AG08396 (cell line): ENCODE measurements at places on chromosomes 3 and 15.

- DNase-seq = no peak
Measured at GRCh38 chr3:168839653-168840052, 743.9 kb upstream of the GOLIM4 start.

- no peak for DNase-seq
Measured at GRCh38 chr15:87562203-87562602, 694.3 kb downstream of the NTRK3 start.

DNA sequence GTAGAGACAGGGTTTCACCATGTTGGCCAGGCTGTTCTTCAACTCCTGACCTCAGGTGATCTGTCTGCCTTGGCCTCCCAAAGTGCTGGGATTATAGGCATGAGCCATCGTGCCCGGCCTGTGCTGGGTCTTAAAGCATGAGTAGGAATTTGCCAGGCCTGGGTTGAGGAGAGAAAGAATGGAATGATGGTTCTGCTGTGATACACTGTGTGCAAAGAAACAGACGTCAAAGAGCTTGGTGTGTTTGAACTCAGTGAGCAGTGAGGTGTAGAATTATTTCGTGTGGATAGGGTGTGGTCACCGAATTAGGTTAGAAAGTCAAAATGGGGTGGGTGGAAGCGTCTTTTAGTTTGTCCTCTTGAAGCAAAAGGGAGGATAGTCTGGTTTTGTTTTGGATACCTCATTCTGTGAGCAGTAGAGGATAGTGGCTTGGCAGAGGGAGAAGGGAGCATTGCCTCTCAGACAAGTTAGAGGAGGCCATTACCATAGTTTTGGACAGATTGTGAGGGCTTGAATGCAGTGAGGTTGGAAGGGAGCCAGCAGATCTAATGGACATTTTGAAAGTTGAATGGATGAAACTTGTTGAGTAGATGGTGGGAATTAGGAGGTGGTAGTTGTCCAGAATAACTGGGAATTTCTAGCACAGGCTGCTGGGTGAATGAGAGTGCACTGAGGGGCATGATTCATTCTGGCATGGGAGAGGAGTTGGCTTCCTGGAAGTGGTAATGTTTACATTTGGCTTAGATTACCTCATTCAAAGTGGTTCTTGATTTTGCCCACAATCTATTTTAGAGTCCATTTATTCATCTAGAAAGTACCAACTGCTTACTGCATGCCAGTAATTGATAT, 27.2 kb downstream of the AKAP13 start:
- peak; percentile 75 for DNase-seq

DNA sequence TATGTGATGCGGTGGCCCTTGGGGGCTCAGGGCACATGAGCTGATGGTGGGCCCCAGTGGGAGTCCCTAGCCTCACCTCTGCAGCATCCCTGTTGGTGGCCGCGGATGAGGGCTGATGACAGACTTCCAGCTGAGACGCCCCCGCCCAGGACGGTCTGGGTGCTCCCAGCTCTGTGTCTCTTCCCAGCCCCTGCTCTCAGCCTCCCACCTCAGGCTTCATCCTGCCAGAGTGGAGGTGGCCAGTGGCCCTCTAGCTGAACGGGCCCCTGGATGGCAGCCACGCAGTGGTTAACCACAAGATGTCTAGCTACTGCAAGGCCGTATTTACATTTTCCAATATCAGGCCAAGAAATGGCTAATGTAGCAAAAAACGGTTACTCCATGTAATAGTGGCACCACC, 205.3 kb upstream of the LINGO1 start:
- DNase-seq = no peak

DNA sequence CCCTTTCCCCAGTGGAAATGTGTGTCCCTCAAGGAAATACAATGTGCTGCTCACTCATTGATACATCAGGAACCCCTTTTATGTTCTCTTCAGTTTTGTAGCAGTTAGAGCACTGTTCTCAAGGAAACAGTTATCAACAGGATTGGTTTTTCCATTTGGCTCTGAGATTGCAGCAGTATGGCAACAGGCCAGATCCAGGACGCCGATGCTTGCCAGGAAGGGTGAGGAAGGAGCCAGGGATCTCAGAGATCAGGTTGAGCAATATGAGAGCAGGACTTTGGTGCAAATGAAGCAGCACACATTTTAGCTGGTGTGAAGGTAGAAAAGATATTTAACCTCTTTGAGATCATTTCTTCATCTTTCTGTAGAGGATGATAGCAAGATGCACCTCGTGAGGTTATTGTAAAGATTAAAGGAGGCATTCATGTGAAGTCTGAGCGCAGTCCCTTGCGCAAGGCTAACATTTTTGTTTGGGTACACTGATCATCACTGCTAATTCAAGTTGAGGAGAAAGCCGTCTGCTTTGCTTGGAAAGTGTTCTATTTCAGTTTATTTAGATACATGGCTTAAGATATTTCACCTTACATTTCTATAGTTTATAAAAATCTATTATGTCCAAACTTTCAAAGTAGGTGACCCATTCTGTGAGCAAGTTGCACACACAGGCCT, 68.5 kb downstream of the KCNH8 start:
- DNase-seq = no peak

DNA sequence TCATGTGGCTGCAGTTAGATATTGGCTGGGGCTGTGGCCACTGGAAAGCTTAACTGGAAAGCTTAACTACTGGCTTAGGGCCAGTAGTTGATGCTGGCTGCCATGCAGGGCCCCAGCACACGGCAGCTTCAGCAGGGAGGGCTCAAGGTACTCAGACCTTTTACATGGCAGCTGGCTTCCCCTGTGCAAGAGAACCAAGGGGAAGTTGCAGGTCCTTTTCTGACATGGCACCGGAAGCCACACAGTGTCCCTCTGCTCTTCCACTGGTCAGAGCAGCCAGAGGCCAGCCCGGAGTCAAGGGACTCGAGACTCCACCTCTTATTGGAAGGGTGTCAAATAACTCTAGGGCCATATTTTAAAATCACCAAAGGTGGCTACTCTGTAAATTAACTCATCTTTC, 24.5 kb downstream of the CCR9 start:
- no peak for DNase-seq

DNA sequence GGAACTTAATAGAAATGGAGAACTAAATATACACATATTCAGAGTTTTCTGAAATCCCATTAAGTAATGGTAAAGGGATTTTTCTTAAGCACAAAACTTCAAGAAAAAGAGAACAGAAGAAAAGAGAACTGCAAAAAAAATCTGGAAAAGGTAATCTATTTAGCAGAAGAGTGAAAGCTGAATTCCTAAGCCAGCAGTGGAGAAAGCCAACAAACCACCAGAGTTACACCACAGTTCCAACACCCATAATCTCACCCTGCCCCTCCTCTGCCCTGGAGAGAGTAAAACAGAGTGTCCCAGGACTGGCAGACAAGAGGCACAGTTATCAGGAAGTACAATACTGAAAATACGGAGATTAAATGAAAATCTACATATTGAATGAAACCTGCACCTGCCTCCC, 29.4 kb downstream of the TP53BP1 start:
- peak; percentile 24 for DNase-seq

DNA sequence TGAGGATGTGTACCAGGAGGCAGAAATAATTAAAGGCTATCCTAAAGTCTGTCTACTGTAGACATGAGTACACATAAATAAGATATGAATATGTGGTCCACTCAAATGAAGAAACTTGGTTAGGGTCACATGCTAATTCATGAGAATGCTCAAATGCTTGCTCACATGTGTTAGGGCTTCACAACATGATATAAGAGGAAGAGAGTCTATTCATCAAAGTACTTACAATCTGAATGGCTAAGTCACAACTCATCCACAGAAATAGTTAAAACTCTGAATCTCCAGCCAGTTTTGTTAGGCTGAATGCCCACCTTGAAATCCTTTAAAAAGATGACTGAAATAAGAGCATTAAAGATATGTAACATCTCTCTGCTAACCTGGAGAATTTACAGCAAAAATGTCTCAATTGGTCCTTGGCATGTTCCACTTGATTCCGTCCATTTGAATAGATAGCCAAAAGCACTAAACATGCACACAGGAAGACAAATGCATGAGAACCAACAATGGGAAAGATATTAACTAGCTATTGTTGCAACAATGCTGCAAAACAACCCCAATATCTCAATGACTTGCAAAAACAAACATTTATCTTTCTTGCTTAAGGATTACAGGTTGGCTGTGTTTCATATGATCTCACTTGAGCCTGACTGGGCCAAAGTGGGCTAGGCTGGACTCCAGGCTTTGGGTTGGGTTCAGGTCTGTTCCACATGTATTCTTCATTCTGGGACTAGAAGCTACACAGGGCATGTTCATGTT, 10.6 kb upstream of the TBC1D5 start:
- no peak for DNase-seq

DNA sequence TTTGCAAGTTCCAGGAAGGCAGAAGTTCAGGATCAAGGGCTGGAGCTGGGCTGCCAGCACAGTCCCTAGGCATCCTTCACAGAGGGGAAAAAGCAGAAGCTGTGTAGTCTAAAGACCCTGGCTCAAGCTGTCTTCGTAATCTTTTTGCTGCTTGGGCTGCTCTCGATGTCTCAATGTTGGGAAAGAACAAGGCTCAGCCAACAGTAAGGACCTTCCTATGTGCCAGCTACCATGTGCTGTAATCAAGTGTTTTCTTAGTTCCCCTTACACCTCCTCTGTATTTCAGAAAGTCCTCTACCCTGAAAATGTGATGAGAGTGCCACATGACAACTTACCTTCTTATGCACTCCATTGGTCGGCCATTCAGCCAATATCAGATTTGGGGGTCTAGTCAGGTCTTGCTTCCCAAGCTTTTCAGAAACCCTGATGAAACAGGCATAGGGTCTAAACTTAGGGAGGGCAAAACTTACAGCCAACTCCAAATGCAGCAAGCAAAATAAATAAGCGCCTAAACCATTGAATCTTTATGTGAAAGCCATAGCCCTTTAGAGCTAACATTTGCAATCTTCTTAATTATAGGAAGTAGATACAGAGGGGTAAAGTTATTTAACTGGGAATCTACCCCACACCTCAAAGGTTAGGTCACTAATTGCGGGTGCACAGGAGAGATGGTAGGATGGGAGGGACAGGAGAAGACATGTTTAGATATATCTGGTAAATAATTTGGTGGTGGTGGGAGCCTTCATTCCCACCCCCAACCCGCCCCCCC, 1.2 kb upstream of the EDEM1 start:
- DNase-seq = no peak

GRCh38 chr15:53591041-53591440, 168.4 kb downstream of the WDR72 start:
- DNase-seq = no peak

DNA sequence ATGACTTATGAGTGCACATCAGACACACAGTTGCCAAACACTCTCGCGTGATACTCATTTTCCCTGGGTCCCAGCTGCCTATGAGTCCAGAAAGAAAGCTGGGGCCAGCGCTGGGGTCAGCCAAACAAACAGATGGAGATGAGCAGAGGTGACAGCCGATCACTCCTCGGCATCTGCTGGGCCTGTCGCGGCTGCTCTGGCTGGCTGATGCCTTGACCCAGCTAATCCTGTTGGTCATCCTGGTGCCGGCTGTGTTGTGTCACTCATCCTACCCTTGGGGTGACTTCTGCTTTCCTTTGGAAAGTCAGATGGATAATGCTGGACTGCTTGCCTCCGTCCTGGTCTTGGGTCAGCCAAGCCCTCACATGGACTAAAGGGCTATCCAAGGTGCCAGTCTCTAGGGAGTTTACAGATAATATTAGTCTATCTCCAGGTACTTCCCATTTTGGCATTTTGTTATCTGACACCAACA, 105.3 kb upstream of the PDZRN3 start:
- no peak for DNase-seq

GRCh38 chr3:15781637-15782402, 16.0 kb downstream of the ANKRD28 start:
- DNase-seq = no peak

DNA sequence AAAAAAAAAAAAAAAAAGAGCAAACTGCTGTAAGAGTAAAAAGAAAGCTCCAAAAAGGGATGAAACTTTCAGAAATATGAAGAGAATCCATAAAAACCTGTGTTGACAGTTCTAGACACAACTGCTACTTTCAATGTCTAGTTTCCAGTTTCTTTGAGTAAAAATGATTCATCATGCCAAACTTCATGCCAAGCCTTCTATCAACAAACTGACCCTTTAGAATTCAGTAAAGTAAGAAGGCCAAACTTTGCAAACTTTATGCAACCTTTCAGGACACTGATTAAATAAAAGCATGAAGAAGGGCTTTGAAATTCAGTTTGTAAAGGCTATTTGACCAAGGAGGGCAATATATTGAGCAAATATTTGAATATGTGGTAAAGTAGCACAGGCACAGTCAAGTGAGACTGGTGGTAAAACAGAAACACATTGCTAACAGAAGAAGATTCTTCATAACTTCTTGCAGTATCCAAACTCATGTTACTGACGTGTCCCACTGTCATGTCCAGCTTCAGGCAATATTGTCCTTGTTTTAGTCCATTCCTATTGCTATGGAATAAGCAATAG, 56.3 kb upstream of the CFAP20DC start:
- DNase-seq = no peak
